Spinal cord (tissue), 10 donors: ENCODE measurements at places on chromosomes 3 and 15. TPM values are rescaled to one million over a fixed set of nuclear protein-coding genes. Genes with fewer than 3 reads are reported as not detected.

GRCh38 chr3:129204473-129204872 is 20.8 kb upstream of the CNBP start:
- no peak for DNase-seq

- no peak for DNase-seq
Observed at GRCh38 chr3:191262650-191263049, 63.6 kb downstream of the OSTN start.

DNA sequence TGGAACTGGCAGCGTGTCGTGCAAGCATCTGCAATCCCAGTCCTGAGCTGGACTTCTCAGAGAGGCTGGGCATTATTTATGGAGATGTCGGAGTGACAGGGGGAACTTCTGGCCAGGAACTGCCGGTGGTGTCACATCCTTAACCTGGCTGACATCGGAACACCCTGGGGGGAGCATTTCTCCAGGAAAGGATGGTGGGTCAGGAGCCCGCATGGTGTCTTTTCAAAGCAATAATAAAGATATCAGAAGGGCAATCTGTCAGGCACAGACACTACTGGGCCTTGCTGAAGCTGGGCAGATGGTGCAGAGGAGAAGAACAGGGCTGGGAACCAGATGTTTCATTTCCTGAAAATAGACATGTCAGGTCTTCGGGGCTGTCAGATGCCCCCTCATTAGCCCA is 133.5 kb downstream of the WNT7A start:
- DNase-seq = no peak

- peak; percentile 89 for DNase-seq
Observed at GRCh38 chr3:170355738-170356595, 1.5 kb upstream of the SKIL start.

DNA sequence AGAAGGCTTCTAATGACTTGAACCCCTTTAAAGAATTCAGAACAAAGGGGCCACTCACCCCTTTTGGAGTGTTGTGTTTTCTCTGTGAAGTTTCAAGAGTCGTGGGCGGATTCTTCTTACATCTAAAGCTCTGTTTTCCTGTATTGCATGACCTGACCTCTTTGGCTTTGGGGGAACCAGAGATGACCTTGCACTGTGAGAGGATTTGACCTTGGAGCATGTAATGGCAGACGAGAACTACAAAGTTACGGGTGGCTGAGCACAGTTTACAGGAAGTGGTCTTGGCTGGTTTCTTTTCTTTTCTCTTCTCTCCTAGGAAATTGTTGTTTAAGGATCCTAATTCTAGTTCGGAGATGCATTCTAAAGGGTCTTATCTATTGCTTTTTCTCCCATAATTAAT is 6.2 kb upstream of the BDH1 start:
- DNase-seq = no peak

DNA sequence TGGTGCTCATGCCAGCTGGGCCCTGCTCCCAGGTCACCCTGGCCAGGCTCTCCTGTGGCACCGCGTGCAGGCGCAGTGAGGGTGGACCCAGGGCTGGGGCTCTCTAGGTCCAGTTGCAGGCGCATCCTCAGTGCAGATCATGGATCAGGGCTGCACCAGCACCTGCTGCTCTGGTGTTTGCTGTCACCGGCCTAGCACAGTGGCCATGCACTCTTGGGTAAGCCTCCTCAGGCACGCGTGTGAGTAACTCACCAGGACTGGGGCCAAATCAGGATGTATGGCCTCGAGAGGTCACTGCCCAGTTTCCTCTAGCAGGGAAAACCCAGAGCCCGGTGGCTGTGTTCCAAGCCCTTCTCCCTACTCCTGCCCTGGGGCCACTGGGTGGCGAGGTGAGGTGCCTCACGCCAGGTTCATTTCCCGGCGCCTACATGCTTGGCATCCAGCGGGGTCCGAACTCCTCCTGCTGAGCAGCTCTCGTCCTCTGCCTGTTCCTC is 45.5 kb upstream of the SLC41A3 start:
- no peak for DNase-seq

- no peak for DNase-seq
Observed at GRCh38 chr15:48266024-48266689, 60.1 kb downstream of the SLC12A1 start.

- no peak for DNase-seq
Observed at GRCh38 chr15:79881254-79881653, 15.6 kb downstream of the MTHFS start.

DNA sequence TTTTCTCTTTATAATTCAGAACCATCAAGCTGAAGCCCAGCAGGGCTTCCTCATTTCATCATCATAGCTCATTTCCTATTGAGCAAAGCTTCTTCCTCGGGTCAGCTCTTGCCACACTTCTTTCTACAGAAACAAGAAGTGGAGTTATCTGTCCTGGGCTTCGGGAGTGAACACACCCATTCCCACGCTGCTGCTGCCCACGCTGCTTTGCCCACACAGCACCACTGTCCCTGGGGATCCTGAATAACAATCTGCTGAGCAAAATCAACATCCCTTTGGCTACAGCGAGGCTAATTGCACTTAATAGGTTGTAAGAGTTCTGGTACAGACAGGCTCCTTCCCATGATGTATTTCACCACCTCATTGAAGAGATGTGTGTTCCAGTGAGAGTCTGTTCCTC is 23.7 kb downstream of the CEP19 start:
- no peak for DNase-seq

DNA sequence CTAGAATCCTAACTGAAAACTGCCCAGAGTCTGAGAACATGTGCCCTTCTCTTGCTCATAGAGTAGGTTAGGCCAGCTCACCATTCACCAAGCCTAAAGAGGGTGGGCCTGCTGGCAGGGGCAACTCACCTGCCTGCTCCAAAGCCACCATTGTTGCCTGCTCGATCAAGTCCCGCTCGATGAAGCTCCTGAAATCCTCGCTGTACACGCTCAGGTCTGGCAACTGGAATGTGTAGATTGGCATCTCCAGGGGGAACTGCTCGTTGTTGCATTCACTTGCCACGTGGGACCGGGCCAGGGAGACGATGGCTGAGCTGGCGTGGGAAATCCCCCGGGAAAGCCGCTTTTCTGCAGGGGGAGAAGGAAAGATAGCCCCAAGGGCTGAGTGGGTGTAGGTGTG is 232.2 kb downstream of the KLF13 start:
- no peak for DNase-seq

- DNase-seq = no peak
Observed at GRCh38 chr3:59107856-59108815, 58.3 kb upstream of the CFAP20DC start.

DNA sequence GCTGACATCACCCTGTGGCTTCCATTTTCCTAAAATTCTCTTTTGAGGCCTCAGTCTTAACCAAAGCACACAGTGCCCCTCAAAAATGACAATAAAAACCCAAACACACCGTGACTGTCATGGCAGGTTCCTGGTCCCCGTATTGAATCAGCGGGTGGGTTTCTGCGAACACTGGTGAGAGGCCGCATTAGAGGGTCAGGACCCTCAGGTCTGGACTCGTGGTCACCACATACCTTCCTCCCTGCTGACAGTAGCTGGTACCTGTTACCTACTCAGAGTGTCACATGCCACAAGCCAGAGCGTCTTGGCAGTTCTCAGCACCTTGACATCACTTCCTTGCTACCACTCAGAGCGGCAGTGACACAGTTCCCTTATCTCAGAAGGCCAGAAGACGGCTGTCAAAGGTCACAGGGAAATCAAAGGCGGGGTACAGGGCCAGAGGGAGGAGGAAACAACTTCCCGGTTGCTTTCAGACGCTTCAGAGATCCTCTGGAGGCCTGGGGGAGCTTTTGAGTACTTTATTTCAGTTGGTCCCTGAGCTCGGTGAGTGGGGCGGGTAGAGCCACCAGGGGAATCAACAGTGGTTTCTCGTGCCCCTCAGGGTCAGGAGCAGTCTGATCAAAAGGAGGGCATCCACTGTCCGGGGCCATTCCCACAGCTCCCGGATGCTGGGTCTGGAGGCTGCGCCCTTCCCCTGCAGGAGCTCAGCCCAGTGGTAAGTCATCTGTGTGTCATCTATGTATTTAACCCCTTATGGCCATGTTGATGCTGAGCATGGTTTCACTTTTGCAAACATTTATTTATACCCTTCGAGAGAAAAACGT is at the start of the genes CCR5AS and CCRL2:
Gene CCR5AS, minus strand, starts transcription at position 279 of the 824 bp plus-strand sequence.
Gene CCRL2, plus strand, starts transcription at position 472 of the 824 bp plus-strand sequence. CDS start 821 bp downstream, outside the sequence.
- no peak for DNase-seq

DNA sequence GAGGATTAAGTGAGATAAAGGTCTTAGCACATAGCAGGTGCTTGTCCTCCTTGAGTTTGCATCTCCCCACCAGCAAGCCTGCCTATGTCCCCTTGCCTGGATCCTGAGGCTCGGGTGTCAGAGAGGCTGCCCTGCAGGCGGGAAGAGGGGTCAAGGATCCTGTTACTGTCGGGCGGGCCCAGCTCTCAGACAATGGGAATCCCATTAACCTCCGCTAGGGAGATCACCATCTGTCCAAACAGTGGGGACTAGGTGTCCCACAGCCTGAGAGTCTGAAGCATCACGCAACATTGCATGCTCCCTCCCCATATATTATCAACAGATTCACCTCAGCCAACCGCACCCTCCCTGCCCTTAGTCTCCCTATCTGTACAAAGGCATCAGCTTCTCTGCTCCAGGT is 151.4 kb downstream of the FBLN2 start:
- DNase-seq = no peak

GRCh38 chr3:127598841-127599570 is 795 bp downstream of the MCM2 start:
- DNase-seq = no peak

- DNase-seq = no peak
Observed at GRCh38 chr3:125512135-125512920, 7.7 kb downstream of the SNX4 start.

GRCh38 chr3:124157748-124158147 is 165.8 kb upstream of the ROPN1 start:
- DNase-seq = no peak

DNA sequence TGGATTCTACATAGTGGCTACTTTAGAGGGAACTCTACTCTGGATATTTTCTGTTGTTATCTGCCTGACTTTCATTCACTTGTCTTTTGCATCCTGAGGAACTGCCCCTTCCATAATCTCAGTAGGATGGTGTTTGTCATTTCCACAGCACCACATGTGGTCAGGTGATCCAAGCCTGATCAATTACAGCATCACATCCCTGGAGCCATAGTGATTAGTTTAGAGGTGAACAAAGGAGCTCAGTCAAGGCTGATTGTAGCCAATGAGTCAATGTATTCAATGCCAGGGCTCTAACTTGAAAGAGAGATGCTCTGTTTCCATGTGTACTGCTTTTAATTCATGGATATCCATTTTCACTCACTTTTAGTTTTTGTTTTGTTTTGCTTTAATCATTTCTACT is 478.7 kb upstream of the ADAMTS9 start:
- DNase-seq = no peak

- no peak for DNase-seq
Observed at GRCh38 chr3:175746308-175746707, 887.2 kb downstream of the NAALADL2 start.

GRCh38 chr15:95591886-95592285 is 738.6 kb upstream of the NR2F2 start:
- no peak for DNase-seq

DNA sequence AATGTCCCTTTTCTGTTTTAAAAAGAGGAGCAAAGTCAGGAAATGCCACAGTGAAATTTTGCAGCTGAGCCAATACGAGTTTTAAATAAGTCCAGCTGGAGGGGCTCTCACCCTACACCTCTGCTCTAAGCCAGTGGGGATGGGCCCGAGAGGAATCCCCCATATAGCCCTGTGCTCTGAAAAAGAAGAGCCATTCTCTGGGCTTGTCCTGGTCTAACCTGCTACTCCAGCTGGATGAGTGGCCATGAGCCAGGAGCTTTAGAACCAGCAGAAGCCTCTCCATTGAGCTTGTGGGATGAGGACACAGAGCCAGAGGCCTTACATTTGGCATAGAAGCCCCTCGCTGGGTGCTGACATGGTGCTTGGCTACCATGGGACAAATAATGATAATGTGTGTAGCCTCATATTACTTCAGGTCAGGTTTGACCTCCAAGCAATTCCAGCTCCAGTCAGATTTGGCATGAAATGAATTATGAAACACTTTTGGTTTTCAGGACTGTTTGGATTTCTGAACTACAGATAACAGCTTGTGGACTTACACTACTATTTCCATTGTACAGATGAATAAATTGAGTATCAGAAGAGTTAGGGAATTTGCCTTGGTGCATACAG is 172.4 kb downstream of the CHST2 start:
- DNase-seq = no peak

- DNase-seq = no peak
Observed at GRCh38 chr3:141796081-141796888, 33.1 kb downstream of the GRK7 start.

- DNase-seq = no peak
Observed at GRCh38 chr15:60237446-60237845, 160.3 kb downstream of the ANXA2 start.

GRCh38 chr3:61571516-61572336 is 10.4 kb downstream of the PTPRG start:
- no peak for DNase-seq

ZNF662 gene
- 23.1 TPM for polyA plus RNA-seq

IL5RA gene
- polyA plus RNA-seq = 8.1 TPM

GOLGA8K gene
- 4.8 TPM for polyA plus RNA-seq

CPNE4 gene
- polyA plus RNA-seq = 20.5 TPM

PDZRN3 gene
- 31.2 TPM for polyA plus RNA-seq

IFT122 gene
- polyA plus RNA-seq = 34.5 TPM

TRIM42 gene
- polyA plus RNA-seq = not detected
